ENCODE measurements at places on chromosomes 6 and 20.

DNA sequence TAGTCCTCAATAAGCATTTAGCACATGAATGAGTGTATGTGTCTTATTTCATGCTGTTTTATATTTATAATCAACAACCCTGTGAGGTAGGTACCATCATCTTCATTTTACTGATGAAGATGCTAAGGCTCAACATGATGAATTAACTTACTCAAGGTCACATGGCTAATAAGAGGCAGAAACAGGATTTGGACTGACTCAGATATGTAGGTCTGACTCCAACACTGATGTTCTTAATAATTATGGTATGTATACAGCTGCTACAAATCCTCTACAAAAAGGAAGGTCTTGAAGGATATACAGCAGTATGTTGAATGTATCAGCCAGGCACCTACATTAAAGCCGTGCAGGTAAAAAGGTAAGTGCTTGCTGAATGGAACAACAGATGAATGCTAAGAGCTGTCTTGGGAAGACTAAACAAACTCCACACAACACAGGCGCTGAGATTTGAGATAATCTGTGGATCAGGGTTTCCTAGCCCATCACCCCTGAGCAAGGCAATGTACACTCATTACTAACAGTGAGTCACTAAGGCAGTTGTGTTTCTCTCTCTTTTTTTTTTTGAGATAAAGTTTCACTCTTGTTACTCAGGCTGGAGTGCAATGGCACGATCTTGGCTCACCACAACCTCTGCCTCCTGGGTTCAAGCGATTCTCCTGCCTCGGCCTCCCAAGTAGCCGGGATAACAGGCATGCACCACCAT lies 31.9 kb downstream of the TTI1 start:
- no peak for DNase-seq

GRCh38 chr6:24428615-24429014 lies 25.9 kb downstream of the MRS2 start:
- no peak for DNase-seq

GRCh38 chr20:34385464-34385863 lies 22.4 kb downstream of the ITCH start:
- no peak for DNase-seq

DNA sequence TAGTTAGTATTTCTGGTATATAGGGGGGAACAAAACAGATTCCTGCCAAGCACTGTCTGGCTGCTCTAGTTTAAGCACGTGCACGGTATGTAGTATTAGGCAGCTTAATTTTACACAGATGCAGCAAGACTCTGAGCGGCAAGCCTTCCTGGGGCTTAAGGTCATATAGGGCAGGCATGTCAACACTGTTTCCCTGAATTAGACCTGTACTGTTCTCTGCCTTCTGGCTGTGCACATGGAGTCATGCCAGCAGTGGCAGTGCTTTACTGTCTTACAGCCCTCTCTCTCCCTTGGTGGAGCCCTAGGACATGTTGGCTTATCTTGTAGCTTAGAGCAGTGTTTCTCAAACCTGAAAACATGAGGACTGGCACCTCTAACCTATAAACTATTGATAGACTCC lies 56.6 kb downstream of the PHF20 start:
- no peak for DNase-seq

DNA sequence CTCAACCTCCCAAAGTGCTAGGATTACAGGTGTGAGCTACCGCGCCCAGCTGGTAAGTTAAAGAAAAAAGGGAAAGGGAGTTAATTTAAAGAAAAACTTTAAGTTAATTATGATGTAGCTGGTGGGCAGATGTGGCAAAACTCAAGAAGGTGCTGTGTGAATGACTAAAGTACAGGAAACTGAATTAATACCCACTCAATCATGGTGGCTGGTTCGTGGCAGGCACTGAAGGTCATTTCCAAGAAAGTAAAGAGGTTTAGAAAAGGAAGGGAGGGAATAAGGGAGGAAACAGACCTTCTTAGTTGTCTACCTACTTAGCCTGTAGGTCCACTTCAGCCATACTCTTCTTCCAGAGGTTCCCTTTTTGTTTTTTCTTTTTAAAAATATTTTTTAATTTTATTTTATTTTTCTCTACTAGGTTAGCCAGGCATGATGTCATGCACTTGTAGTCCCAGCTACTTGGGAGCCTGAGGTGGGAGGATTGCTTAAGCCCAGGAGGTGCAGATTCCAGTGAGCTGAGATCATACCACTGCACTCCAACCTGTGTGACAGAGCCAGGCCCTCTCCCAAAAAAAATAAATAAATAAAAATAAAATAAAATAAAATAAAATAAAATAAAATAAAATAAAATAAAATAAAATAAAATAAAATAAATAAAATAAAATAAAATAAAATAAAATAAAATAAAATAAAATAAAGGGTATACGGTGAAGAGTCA lies 11.9 kb upstream of the TGM3 start:
- DNase-seq: no peak

- DNase-seq: no peak
These were observed 264.2 kb downstream of the SYNE1 start for GRCh38 chr6:152372945-152373344.
